ENCODE measurements at places on chromosomes 5 and 9.

DNA sequence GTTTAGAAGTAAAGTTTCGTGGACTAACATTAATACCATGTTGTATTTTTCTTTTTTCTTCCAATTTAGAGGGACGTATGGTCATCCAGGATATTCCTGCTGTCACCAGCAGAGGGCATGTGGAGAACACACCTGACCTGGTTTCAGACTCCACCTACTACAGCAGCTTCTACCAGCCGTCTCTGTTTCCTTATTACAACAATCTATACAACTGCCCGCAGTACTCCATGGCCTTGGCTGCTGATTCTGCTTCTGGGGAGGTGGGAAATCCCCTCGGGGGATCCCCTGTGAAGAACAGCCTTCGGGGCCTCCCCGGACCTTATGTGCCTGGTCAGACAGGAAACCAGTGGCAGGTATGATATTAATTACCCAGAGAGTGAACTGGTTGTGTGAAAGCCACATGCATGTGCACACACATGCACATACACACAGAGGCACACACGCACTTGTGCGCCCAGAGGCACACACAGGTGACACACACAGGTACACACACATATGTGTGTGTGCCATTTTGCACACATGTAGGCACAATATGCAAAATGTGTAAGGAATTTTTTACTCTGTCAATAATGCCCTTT lies 52.4 kb downstream of the DMRT1 start:
- no peak for DNase-seq

GRCh38 chr5:180197016-180197702 lies 11.9 kb downstream of the RASGEF1C start:
- DNase-seq, result no peak

DNA sequence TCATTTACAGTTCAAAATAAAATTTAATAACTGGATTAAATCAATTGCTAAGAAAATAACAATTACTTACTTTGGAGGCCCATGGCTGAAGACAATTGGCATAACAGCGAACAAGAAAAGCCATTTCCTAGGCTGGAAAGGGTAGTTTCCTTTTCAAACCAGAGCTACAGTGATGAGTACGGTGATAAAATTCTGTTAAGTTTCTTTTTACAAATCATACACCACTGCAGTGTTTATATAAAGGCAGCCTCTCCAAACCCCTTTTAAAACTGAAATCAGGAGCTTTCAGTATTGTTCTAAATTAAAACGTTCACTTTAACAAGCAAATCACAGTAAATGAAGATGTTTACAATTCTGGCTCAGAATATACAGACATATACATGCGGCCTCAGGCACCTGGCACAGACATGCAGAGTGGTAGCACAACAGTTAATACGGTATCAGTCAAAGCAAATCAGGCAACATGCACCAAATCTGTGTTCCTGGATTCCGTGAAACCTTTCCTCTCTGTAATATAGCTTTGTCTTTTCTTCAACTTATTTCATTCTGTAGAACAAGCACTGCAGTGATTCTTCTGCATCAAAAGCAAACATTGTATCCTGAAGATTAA lies 102.9 kb downstream of the RAPGEF6 start:
- DNase-seq, result no peak

- DNase-seq, result no peak
These were observed 73.5 kb downstream of the NR6A1 start for GRCh38 chr9:124697326-124698200.

GRCh38 chr5:132556153-132556762 lies 519 bp upstream of the RAD50 start:
- DNase-seq, result no peak

- DNase-seq, result no peak
These were observed 97.6 kb upstream of the CDH10 start for GRCh38 chr5:24742334-24742733.

- no peak for DNase-seq
These were observed 24.2 kb downstream of the WNK2 start for GRCh38 chr9:93207860-93208734.

DNA sequence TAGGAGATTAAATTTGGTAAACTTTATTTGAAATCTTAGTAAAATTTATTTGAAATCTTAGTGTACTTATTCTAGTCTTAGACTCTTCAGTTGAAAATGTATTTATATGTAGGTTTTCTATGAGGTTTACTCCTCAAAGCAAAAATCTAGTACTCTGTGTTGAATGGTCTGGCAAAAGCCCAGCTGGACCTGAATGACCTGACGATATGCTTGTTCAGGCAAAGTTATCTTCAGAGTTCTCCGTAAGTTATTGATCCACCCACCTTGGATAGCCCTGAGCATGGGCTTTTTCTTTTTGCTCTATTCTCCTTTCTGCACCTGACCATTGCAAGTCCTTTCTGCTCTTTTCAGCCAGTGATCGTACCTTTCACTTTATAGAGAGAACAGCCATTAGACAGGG lies 158.4 kb downstream of the MAN2A1 start:
- no peak for DNase-seq

DNA sequence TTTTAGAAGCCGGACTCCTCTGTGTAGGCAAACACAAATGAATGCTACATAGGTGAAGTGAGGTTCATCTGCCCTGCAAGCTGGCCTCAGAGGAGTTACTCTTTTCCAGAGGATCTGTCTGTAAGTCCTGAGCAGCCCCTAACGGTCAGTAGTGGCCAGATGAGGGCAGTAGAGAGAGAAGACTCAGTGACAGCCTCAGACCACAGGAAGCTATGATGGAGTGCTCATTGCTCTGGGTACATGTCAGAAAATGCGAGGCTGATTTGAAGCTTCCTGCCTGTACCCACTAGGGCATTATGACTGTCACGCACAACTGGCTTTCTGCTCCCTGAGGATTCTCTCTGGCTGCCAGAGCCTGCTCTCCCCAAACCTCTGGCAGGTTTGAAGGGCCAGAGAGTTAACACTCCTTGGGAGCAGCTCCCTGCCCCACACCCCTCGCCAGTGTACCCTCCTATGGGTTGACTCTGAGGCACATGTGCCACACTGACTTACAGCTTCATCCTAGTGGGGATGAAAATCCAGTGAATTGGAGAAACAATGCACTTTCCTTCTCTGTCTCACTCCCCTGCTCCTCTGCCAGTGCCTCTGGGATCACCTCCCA lies 141.5 kb downstream of the GABRG2 start:
- DNase-seq, result no peak

All from activated CD8-positive, alpha-beta memory T cell treated with anti-CD3 and anti-CD28 coated beads for 1 hour (primary cell).